ENCODE measurements at places on chromosomes 16 and 17.

DNA sequence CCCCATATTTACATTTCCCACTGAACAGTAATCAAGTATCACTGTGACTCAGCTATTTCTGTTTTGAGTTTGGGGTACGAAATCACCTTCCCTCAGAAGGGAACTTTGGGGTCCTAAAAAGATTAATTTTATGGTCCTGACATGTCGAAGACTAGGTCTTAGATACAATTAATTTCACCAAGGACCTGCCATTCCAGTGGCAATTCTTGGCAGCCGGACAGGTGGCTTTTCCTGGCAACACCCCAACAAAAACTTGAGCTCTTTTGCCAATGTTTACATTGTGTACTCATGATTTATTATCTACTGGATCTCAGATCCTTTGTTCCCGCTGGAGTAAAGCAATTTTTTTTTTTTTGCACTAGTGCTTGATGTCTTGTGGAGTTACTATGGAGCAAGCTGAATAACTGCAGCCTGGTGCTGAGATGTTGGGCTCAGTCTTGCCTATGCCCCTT lies 14.4 kb downstream of the SLFN5 start:
- DNase-seq: no peak

- DNase-seq: no peak
Measured at GRCh38 chr17:28480278-28480677, 6.8 kb downstream of the SLC13A2 start.

DNA sequence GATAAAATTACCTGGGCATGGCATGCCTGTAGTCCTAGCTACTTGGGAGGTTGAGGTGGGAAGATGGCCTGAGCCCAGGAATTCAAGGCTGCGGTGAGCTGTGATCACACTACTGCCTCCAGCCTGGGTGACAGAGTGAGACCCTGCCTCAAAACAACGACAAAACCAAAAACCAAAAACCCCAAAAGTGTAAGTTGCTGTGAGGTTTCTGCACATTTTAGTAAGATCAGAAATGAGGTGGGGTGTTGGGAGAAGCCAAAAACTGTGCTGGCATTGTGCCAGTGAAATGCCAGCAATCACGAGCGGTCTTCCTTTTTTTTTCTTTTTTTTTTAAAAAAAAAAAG lies 114.6 kb downstream of the PITPNC1 start:
- no peak for DNase-seq

DNA sequence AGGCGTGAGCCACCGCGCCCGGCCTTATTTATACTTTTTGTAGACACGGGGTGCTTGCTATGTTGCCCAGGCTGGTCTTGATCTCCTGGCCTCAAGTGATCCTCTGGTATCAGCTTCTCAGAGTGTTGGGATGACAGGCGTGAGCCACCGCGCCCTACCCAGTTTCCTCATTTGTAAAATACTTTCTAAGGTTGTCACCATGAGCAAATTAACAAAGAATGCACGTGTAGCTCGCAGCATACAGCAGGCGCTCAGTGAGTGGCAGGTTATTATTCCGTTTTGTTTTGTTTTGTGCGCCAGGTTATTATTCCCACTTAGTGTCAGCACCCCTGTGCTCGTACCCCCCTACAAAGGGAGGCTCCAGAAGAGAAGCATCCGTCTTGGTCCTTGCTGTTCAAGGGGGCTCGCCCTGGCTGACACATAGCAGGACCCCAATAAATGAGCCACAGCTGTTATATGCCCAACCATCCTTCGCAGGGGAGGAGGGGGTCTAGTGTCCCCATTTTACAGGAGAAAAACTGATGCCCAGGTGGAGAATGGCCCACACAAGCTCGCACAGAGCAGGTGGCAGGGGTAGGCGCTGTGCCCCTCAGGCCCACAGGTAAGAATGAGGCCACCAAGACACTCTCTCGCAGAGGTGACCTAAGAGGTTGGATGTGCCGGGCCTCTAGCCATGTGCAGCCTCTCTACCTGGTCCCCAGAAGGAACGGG lies 686 bp upstream of the MIEF2 start:
- peak; percentile 32 for DNase-seq

DNA sequence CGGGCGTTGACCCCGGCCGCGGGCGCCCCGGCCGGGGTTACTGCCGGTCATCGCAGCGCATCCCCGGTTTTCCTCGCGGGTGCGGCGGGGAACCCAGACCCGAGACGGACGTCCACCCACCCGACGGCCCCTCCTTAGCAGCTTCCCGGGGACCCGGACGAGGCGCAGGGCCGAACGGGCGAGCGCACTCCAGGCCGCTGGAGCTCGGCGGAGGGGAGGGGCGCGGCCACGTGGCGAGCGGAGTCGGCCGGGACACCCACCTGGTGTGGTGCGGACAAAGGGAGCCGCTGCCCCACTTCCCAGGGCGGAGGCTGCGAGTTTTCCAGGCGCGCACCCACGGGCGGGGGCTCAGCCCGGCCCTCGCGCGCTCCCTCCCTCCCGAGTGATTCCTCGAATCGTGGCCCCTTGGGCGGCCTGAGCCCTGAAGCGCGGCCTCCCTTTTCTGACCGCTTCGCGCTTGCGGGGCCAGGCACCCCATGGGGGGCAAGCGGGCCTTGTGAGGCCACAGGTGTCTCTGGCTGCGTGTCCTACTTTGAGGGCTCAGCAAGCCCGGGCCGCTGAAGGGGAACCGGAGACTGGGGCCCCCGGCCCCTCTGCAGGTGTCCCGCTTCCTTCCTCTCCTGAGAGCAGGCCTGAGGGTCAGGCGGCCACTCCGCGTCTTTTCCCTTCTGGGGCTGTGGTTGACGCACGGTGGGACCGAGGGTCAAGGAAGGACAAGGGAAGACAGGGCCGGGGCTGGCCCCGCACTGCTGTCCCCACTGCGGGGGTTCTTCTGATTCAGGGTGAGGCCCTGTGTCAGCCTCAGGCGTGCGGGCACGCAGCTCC lies 1.1 kb upstream of the FASN start:
- DNase-seq: no peak

- peak; percentile 70 for DNase-seq
Measured at GRCh38 chr17:8225813-8226535, 15.6 kb upstream of the AURKB start.

- DNase-seq: no peak
Measured at GRCh38 chr16:31474173-31474714, 2.3 kb downstream of the TGFB1I1 start.

DNA sequence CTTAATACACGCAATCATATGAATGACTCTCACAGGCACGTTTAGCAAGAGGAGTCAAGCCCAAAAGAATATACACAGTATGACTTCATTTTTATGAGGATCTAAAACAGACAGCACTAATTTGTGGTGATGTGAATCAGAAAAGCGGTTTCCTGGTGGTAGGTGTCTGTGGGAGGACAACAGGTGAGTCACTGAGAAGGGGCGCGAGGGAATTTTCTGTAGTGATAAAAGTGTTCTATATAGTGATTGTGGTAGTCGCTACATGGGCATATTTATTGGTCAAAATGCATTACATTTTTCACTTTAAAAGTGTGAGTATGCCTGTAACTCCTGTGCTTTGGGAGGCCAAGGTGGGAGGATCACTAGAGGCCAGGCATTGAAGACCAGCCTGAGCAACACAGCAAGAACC lies 7.6 kb upstream of the TNRC6A start:
- DNase-seq: no peak

GRCh38 chr17:47717979-47718621 lies 14.9 kb upstream of the TBX21 start:
- no peak for DNase-seq

DNA sequence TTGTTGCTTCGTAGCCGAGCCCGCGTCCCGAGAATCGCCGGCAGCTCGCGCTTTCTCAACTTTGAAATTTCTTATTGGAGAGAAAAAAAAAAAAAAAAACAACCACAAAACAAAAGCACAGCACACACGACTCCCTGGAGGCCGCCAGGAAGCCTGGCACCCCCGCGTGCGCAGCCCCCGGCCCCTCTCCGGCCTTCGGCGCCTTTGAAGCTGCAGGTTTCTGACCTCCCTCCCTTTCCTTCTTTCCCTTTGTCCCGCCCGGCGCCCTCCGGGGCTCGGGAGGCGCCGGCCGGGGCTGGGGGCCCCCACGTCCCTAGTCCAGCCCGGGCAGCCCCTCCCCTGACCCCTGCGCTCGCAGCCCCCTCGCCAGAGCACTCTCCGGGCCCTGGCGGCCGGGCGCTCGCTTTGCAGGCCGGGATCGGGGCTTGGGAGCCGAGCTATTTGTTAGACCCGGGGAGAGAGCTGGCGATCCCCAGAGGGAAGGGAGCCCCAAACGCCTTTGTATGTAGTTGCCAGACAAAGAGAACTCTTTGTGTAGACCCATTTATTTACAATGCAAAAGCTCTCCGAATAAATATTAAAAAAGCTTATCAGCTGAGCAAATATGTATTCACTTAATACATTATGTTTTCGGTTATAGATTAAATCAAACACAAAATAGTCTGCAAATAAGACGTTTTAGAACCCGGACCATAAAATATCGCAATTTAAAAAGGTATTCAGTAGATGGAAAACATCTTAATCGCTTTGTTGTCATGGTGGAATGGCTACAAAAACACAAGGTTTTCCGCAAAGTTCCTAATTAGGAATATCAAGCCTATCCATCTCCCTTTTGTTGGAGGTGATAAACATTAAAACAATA lies 2.3 kb downstream of the BAHCC1 start:
- DNase-seq: peak; percentile 58

DNA sequence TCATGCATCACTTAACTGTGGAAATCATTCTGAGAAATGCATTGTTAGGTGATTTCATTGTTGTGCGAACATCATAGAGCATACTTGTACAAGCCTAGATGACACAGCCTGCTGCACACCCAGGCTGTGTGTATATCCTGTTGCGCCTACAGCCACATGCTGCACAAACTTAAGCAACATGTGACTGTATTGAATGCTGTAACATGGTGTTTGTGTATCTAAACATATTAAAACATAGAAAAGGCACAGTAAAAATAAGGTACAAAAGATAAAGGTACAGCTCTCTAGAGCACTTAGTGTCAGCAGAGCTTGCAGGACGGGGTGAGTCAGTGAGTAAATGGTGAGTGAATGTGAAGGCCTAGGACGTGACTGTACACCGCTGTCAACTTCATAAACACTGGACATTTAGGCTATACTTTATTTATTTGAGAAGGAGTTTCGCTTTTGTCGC lies 11.9 kb downstream of the FOXK2 start:
- DNase-seq: no peak

GRCh38 chr16:69240331-69240730 lies 53.4 kb downstream of the SNTB2 start:
- peak; percentile 27 for DNase-seq

- DNase-seq: no peak
Measured at GRCh38 chr17:81511554-81511803, 1.1 kb downstream of the ACTG1 start.

DNA sequence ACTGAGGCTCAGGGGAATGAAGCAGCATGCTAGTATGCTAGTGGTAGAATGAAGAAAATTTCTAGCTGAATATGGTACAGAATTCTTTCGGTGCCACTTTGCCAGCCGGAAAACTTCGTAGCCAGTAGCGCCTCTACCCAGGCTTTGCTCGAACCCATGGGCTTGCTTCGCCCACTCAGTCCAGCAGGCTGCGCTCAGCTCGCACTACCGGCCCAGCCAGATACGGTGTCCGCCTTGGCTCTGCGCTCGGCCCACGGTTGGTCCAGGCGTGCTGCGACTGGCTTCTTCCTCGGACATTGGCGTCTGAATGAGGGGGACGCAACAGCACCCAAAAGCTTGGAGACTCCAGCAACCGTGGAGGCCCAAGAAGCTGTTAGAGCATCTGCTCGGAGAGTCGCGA lies 372.5 kb upstream of the CDH8 start:
- DNase-seq: no peak

GRCh38 chr17:66682283-66682682 lies 152.6 kb upstream of the CACNG5 start:
- DNase-seq: no peak

DNA sequence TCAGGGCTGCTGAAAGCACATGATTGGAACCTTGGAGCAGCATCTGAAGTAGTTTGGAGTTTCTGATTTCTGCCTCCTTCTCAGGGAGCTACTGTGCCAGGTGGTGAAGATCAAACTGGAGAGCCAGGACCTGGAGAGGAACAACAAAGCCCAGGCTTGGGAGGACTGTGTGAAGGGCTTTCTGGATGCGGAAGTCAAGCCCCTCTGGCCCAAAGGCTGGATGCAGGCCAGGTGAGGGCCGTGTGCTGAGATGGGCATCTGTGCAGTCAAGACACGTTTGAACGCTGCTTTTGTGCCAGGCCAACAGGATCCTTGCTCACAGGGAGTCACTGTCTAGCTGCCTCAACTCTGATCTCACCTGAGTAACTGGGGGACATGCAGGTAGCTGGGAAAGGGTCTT lies 23.8 kb downstream of the UBN1 start:
- no peak for DNase-seq

DNA sequence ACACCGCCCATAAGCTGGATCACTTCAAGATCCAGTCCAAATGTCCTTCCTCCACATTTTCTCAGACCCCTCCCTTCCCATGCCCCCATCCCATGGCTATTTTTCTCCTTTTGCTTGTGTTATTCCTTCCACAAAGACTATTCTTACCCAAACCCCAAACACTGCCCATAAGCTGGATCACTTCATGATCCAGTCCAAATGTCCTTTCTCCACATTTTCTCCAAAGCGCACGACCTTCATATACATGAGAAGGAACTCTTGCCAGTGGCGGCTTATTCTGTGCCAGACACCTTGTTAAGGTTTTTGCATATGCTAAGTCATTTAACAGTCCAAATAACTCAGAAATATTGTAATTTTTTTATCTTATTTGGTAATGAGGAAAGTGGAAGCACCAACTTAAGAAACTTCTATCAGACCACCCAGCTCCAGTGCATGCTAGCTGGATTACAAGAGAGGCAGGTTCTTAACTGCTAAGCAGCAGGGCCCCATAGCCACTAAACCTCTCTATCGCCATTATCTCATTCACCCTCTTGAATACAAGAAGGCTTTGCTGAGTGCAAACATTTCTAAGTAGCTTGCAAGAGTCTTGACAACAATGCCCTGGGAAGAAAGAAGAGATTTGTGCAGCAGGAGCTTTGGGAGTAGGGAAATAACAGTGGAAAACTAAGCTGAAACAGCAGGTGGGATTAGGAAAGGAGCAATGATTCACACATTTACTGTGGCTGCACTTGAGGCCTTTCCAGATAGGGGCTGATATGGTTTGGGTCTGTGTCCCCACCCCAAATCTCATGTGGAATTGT lies 428.2 kb upstream of the MAF start:
- no peak for DNase-seq

GRCh38 chr17:32827227-32827626 lies 49.7 kb downstream of the MYO1D start:
- DNase-seq: no peak

GRCh38 chr17:28199115-28199514 lies 119.9 kb upstream of the TMEM97 start:
- DNase-seq: no peak

GRCh38 chr17:56913353-56913866 lies 439 bp downstream of the TRIM25 start:
- DNase-seq: no peak
